ENCODE measurements at places on chromosomes 4 and X.
A peak's percentile ranks its signal among the peaks of the same experiment; 100 is the strongest.

- no peak for DNase-seq
Measured at GRCh38 chr4:14504162-14504561, 498.1 kb upstream of the CPEB2 start.

- no peak for DNase-seq
Measured at GRCh38 chr4:98544141-98544817, 114.1 kb downstream of the TSPAN5 start.

DNA sequence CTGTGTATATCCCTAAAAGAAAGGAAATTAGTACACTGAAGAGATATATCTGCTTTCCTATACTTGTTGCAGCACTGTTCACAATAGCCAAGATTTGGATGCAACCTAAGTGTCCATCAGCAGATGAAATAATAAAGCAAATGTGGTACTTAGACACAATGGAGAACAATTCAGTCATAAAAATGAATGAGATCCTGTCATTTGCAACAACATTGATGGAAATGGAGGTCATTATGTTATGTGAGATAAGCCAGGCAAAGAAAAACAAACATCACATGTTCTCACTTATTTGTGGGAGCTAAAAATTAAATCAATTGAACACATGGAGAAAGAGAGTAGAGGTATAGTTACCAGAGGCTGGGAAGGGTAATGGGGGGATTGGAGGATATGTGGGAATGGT is 611.9 kb downstream of the STPG2 start:
- no peak for DNase-seq

DNA sequence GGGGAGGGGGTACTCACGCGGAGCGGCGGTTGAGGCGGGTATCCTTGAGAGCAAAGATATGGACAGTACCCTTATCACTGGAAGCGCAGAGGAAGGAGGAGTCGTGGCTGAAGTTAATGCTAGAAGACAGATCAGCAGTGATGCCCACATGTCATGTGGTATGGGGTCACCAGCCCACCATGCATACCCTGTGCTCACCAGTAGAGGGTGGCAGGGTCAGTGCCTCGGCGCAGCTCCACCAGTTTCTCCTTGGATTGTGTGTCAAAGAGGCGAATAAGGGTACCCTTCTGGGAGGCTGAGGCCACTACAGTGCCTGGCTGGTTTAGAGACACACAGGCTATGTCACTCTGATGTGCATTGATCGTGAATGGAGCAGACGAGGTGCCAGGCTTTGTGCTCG is 1.5 kb upstream of the PRAF2 start:
- DNase-seq, result no peak

GRCh38 chrX:136752796-136753195 is 27.9 kb downstream of the ARHGEF6 start:
- peak; percentile 45 for DNase-seq

GRCh38 chrX:96971812-96972211 is 88.1 kb downstream of the RPA4 start:
- DNase-seq, result no peak

DNA sequence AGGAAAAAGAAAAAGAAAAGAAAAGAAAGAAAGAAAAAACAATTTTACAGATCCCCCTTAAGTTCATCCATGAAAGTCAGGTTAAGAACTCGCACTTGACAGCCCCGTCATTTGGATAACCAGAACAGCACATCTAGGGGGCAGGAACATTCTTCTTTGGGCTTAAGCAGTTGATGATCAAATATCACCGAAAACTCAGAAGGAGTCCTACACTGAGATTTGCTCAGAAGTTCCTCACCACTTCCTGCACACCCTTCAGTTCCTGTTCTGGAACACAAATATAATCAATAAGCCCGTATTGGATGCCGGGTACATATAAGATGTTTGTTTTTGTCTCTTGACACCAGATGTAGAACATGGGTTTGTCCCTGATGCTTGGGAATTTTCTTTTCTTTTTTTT is 14.7 kb downstream of the NLGN3 start:
- no peak for DNase-seq

- no peak for DNase-seq
Measured at GRCh38 chr4:103402198-103402597, 204.1 kb upstream of the CENPE start.

DNA sequence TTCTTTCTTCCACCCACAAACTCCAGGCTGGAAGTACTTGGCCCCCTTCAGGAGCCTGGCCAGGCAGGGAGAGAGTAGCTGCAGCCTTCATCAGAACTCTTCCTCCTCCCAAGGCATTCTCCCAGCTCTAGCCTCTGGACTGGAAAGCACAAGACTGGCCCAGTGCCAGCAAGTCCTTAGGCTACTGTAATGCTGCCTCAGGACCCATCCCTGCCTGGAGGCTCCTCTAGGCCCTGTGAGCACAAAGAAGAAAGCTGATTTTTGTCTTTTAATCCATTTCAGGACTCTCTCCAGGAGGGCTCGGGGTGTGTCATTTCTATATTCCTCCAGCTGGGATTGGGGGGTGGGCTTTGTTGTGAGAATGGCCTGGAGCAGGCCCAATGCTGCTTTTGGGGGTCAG is 10.8 kb downstream of the AWAT2 start:
- DNase-seq, result no peak

GRCh38 chr4:159272273-159273140 is 169.6 kb downstream of the RAPGEF2 start:
- peak; percentile 57 for DNase-seq

DNA sequence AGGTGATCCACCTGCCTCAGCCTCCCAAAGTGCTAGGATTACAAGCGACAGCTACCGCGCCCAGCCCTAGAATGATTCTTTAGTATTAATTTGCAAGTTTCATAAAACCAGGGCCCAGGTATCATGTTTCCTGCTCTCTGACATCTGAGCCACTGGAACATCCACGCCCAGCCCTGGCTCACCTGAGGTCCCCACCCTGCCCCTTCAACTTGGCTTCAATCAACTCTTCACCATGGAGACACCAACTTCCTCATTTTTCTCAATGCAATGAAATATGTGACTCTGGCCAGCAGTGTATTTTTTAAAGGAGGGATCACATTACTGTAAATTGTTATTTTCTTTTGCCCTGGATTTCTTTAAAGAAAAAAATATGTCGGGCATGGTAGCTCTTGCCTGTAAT is 3.9 kb downstream of the PRSS12 start:
- DNase-seq, result no peak

- no peak for DNase-seq
Measured at GRCh38 chrX:17859609-17860178, 1.4 kb downstream of the RAI2 start.

- no peak for DNase-seq
Measured at GRCh38 chrX:114462266-114462665, 121.6 kb upstream of the HTR2C start.

GRCh38 chrX:10416424-10416823 is 204.0 kb downstream of the MID1 start:
- no peak for DNase-seq

DNA sequence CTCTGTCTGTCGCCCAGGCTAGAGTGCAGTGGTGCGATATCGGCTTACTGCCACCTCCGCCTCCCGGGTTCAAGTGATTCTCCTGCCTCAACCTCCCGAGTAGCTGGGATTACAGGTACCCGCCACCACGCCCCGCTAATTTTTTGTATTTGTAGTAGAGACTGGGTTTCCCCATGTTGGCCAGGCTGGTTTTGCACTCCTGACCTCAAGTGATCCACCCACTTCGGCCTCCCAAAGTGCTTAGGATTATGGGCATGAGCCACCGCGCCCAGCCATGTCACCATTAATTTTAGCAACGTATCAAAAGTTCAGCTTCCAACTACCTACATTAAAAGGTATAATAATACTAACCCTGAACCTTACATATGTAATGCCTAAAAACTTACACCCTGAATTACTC is 940 bp upstream of the UTP3 start:
- DNase-seq, result no peak

GRCh38 chr4:90120037-90120436 is 7.2 kb upstream of the CCSER1 start:
- no peak for DNase-seq

DNA sequence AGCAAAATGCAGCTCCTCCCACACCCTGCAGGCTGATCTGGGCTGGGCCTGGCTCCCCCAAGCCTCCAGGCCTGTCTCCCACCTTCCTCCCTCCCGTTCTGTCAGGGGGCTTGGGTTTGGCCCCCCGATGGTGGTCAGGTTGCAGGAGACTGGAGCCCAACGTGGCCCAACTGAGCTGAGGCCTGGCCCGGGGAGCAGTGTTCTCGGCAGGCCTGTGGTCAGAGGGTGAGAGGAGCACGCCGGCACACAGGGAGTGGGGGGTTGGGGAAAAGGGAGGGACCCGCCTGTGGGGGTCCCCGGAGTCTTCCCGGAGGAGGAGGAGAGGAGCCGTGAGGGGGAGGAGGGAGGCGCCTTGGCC is 43.2 kb upstream of the NKX1-1 start:
- DNase-seq, result no peak

GRCh38 chr4:54542540-54543041 is 115.2 kb upstream of the KIT start:
- DNase-seq, result no peak

- no peak for DNase-seq
Measured at GRCh38 chrX:1451661-1452515, 821 bp downstream of the ASMTL start.

- peak; percentile 62 for DNase-seq
Measured at GRCh38 chr4:88697588-88698329, at the start of gene NAP1L5. TSS of gene NAP1L5 (minus strand) at chr4:88697829. CDS start at chr4:88697754, 75 bp downstream.

- no peak for DNase-seq
Measured at GRCh38 chr4:155444721-155445120, 68.0 kb upstream of the MAP9 start.

DNA sequence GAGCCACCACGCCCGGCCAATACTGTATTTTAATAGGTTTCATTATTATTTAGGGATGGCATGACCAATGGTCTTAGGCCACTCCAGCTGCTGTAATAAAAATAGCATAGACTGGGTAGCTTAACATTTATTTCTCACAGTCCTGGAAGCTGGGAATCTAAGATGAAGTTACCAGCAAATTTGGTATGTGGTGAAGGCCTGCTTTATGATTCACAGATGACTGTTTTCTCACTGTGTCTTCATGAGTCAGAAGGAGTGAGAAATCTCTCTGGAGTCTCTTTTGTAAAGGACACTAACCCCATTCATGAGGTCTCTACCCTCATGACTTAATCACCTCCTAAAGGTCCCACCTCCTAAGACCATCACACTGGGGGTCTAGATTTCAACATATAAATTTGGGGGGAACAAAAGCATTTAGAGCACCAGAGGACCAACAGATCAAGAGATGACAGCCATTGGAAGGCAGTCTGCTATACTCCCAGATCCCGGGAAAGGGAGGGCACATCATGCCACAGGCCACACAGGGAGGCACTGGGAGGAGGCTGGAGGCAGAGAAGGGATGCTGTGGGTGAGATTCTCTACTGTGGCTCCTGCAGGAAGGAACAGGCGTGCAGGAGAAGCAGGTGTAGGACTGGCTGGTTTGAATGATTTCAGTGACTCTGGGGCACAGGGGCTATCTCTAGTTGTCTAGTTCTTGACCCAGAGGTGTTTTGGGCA is 335.8 kb upstream of the SFRP2 start:
- DNase-seq, result peak; percentile 96

GRCh38 chr4:147865926-147866325 is 134.0 kb downstream of the ARHGAP10 start:
- no peak for DNase-seq

DNA sequence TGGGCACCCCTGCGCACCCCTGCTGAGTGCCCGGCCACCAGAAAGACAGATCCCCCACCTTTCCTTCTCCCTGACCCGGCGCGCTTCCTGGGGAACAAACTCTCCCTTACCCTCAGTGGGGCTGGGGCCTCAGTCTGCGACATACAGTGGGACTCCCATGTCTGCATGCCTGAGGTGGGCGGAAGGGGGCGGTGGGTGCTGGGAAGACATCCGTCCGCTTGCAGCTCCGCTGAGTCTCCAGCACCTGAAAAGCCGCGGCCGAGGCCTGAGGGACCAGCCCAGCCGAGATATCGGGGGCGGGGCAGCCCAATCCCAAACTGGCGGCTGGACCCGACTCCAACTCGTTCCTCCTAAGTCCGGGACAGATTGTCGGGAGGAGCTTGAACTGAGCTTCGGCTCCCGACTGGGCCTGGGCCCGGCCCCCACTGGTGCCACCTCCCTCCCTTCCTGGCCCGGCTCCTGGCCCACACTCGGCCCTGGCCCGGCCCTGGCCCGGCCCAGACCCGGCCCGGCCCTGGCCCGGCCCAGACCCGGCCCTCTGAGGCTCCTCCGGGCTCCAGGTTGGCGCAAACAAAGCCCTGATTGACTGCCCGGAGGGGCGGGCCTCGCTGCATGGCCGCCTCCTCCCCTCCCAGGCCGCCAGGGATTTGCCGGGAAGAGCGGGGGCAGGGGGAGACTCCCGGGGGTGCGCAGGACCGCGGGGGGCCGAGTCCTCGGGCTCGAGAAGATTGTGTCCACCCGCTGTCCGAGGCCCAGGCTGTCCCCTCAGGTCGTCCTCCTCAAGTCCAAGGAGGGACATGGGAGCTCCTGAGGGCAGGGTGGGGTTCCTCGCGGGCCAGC is 877 bp upstream of the SLC16A2 start:
- peak; percentile 55 for DNase-seq

DNA sequence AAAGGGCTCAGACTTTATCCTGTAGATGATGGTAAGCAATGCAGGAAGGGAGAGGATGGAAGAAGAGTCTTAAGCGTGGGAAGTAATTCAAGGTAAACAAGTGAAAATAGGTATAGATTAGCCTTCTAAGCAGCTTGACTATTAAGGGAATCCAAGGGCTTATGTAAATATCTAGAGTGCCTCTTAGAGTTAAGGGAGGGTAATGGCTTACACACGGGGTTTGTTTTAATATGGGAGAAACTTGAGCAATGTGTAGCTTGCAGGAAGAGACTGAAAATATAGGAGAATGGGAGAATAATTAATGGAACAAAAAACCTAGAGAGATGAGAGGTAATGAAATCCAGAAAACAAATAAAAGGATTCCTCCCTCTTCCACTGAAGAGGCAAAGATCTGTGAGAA is 12.8 kb upstream of the SAP30 start:
- DNase-seq, result no peak

GRCh38 chr4:128513664-128514484 is 226.3 kb upstream of the PGRMC2 start:
- DNase-seq, result peak; percentile 53

DNA sequence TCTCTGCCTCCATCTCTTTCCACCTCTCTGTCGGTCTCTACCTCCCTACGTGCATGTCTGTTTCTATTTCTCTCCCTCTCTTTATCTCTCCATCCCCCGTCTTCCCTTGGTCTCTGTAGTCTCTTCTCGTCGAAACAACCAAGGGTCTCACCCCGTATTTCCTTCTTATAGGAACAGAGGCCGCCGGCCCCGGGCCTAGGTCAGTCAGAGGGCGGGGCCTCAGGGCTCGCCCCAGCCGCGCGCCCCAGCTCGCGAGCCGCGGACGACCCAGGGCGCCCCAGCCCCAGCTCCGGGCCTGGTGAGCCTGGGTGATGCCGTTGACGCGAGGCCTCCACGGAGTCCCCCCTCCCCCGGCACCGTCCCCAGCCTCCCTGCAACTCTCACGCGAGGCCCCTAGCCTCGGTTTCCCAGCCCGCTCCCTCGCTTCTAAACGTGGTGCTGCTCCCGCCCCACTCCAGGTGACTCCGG is 6.6 kb downstream of the TIMM17B start:
- DNase-seq, result no peak

GRCh38 chrX:110795645-110796406 is at the start of gene CHRDL1:
TSS of gene CHRDL1 (minus strand) at chrX:110795817. CDS start at chrX:110792181, 3,636 bp downstream.
- peak; percentile 0 for DNase-seq
